Bronchial epithelial cell (primary cell): ENCODE measurements at places on chromosomes 2 and 18. TPM values are rescaled to one million over a fixed set of nuclear protein-coding genes. Genes with fewer than 3 reads are reported as not detected.

Gene DCDC2C
- total RNA-seq: not detected in 2 replicates

Gene MYO7B
- not detected in 2 replicates for total RNA-seq

Gene POTEC
- under 0.01 TPM in 1 of 2 replicates, not detected in the other for total RNA-seq

Gene SLC23A3
- 1.3 and 1.9 TPM in 2 replicates for total RNA-seq

Gene STARD6
- total RNA-seq: not detected in 2 replicates

Gene KCNG2
- total RNA-seq: not detected in 2 replicates

Gene LANCL1
- total RNA-seq: 19.5 and 22.7 TPM in 2 replicates

Gene NCKAP1
- 180 and 214 TPM in 2 replicates for total RNA-seq

Gene INHBB
- 0.53 and 2.3 TPM in 2 replicates for total RNA-seq
